ENCODE measurements at places on chromosomes 5 and 9.

- DNase-seq: no peak
These were observed 1.4 kb upstream of the FSTL4 start for GRCh38 chr5:133613743-133614142.

- no peak for DNase-seq
These were observed 58.6 kb downstream of the PRKACG start for GRCh38 chr9:68955330-68955729.

DNA sequence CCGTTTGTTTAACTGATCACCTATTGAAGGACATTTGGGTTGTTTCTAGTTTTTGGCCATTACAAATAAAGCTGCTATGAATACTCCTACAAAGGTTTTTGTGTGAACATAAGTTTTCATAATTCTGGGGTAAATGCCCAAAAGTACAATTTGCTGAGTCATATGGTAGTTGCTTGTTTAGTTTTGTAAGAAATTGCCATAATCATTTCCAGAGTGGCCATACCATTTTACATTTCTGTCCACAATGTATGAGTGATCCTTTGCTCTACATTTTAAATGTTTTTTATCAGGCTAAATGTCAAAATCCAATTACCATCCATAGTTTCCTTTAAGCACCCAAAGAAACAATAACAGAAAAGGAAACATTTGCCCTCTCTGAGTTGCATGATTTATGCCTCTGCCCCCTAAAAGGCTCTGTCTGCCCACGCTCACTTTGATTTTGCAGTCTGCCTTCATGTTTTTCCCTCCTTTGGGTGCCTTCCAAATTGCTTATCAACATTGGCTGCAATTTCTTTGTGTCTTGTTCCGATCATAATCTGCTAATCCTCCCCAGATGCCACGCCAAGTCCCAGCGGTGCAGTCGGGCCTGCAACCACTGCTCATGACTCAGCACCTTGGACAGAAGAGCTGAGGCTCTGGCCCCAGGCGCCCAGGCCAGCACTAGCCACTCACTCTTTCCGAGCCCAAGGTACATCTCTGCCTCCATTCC, 339.2 kb downstream of the PIK3R1 start:
- DNase-seq: no peak

GRCh38 chr5:32130865-32131264, 43.3 kb downstream of the GOLPH3 start:
- no peak for DNase-seq

GRCh38 chr5:138032572-138033385, at the start of gene FAM13B:
TSS of gene FAM13B (minus strand) at chr5:138033079. CDS start at chr5:138019111, 13,968 bp downstream.
- DNase-seq: peak; percentile 65

DNA sequence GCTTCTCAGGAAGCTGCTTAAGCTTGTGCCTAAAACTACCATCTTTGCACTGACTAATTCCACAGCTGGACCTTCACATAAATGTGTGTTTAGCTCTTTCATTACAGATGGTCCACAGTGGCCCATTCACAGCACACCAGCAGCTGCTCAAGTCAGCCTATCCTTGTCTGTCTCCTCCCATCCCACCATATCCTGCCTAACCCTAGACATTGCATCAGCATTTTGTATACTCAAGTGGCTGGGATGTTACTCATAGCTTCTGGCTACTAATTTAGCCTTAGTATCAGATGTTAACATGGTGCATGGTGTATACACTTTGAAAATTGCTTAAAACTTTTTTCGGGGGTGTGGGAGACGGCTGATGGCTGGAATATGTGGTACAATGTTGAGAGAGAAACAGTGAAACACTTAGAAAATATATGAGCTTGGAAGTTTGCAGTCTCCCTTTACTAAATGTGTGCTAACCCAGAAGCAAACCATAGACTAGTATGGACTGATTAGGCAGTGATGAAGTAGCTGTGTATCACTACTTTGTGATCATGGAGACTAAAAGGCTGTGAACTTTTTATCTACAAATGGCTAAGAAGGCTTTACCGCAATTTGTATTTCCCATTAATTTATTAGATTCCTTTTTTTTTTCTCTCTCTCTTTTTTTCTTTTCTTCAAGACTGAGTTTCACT, 83.1 kb downstream of the JMY start:
- no peak for DNase-seq

DNA sequence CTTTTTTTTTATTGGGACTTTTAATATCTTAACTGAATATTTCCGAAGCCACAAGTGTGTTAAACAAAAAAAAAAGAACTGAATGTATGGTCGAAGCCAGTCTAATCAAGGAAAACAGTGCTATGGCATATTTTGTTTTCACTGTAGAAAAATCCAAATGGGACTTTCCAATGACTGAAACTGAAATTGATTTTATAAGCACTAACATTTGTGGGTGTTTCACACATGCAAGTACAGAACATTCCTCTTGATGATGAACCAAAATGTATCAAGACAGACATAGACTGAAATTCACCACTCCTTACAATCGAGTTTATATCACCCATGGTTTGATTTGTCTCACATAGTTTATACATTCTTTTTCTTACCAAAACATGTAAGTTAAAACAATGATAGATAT, 1026.8 kb downstream of the CDH18 start:
- no peak for DNase-seq

DNA sequence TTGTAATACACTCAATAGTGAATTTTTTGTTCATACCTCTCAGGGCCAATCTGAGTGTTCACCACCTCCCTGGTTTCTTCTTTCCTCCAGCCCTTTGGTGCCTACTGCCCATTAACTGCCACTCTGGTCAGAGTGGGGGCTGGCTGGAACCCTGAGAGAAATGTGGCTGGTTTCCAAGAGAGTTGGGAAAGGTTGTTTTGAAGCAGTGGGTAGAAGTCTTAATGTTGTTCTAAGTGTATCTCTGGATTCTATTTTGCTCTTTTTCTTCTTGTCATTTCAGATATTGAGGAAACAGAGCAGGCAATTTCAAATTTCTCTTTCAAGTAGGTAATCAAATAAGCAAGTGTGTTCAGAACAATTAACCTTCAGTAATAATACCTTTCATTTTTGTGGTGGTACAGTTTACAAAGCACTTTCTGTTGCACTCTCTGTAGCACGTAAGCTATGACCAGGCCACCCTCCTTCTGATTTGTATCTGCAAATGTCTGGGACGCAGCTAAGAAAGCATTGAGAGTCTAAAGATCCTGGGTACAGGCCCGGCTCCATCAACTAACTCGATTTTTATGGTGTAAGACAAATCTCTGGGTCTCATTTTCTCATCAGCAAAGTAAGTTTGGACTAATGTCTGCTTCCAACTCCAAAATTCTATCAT, 8.4 kb downstream of the SLC1A3 start:
- no peak for DNase-seq

GRCh38 chr5:73451224-73452130, 2.9 kb upstream of the FOXD1 start:
- no peak for DNase-seq

DNA sequence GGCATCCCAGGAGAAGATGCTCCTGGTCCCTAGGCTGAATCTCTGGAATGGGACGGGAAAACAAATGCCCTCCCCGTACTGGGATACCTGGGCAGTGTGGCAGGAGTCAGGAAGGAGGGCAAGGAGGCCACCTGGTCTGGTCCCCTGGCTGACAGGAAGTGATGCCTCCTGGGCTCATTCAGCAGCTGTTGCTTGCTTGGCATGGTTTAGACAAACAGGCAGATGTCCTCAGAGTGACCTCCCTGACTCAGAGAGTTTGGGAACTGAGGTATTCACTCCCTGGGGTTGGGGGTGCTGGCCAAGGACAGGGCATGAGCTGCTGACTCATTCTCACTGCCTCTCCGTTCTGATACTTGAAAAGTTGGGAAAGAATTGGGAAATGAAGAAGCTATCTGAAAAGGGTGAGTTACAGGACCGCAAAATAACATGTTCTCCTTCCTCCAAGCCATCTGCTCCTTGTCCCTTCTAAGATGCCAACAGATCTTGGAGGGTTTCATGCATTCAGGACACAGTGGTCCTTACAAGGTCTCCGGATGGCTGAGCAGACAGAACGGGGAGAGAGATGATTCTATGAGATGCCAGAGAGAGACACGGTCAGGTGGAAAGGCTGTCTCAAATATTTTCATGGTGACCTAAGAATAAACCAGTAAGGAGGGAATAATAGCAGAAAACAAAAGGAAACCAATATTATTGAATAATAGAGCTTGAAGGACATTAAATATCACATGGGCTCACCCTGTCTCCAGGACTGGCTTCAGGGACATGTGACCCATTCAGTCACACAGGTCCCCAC, 534.5 kb downstream of the BNC2 start:
- no peak for DNase-seq

GRCh38 chr5:62488531-62488930, 76.0 kb downstream of the IPO11 start:
- DNase-seq: no peak

GRCh38 chr9:93071464-93071863, 13.0 kb downstream of the SUSD3 start:
- no peak for DNase-seq

GRCh38 chr5:40356248-40356647, 323.5 kb upstream of the PTGER4 start:
- no peak for DNase-seq

DNA sequence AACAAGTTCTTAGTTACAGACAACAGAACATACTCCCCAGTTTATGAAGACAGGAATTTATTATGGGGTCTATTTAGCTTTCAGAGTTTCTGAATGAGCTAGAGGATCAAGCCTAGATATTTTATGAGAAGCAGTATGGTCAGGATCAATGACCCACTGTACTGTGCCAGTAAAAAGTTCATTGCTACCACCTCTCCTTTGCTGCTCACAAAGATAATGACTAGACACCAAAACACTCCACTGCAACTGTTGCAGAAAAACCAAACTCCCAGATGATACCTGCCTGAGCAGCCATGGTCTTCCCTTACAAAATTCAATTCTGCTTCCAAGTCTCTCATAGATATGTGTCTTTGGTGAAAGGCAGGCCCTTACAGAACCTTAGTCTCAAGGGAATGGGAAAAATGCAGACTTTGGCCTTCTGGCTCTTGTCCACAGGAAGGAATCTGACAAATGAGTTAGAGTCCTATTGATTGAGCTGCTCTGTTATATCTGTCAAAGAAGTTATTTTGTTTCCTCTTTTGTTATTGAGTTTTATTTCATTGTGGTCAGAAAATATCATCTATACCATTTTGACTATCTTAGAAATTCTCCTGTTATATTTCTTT, 74.7 kb upstream of the RASGRF2 start:
- DNase-seq: no peak

- no peak for DNase-seq
These were observed 657 bp downstream of the MTRR start for GRCh38 chr5:7869474-7870136.

- DNase-seq: no peak
These were observed 152.3 kb downstream of the KDM4C start for GRCh38 chr9:6910032-6910431.

- no peak for DNase-seq
These were observed 240.2 kb downstream of the ARHGAP26 start for GRCh38 chr5:143010351-143010750.

- no peak for DNase-seq
These were observed 6.6 kb downstream of the C1QTNF2 start for GRCh38 chr5:160363660-160364395.

DNA sequence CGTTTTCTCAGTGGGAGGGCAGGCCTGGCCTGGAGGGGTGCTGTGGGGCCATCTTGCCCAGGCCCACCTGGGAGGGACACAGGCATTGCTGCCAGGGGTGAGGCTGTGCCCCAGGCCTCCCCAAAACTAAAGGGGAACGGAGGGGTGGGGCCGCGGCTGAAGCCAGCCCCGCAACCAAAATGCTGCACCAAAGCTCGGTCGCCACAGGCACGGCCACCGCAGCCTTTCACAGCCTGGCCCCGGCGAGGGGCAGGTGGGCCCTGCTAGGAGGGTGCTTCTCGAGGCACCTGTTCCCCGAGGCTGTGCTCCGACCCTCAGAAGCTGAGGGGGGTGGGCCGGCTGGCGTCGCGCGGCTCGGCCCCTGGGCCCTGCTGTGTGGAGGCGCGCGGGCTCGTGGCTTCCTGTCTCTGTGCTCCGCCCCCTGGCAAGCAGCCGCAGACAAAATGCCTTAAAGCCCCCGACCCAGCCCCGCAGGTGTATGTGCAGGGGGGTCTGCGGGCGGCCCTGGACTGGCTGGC, 57.6 kb downstream of the JAK2 start:
- DNase-seq: no peak

DNA sequence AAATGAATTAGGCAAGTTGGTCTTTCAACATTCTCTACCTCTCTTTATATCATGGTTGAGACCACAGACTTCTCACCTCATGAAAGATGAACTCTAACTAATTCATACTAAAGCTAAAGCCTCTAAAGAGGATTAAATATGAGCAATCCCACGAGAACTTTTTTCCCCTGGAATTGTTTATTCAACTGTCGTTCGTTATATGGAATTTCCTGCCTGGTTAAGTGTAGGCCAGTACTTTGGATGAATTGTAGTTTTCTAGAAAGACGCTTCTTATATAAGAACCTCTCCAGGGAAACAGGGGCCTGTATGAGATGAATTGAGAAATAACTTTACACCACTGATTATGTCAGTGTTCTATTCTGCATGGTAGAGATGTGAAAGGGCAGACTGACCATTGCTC, 42.9 kb downstream of the PDCD1LG2 start:
- DNase-seq: no peak

- DNase-seq: no peak
These were observed 63.0 kb downstream of the TTC39B start for GRCh38 chr9:15244001-15244441.

GRCh38 chr9:90033028-90033650, 428.3 kb downstream of the GADD45G start:
- DNase-seq: no peak

DNA sequence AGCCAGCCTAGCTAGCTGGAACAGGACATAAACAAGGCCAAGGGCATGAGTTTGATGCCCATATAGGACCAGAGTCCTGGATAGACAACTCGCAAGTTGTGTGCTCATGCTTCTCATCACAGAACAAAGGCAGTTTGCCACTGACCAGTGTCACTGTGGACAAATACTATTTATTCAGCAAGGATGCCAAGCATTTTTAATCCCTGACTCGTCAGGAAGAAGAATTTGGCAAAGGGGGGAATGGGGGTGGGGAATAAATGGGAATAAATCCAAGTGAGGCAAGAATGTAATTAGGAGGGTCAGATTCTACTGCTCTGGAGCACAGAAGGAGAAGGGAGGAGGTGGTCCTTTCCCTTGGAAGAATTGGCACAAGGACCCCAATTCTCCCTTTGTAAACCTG, 46.8 kb upstream of the ANKRD55 start:
- no peak for DNase-seq

- no peak for DNase-seq
These were observed 37.9 kb downstream of the CCNJL start for GRCh38 chr5:160274483-160274931.

GRCh38 chr9:19184144-19184917, 46.2 kb upstream of the DENND4C start:
- peak; percentile 16 for DNase-seq

GRCh38 chr5:36878392-36879082, 2.0 kb downstream of the NIPBL start:
- DNase-seq: no peak

DNA sequence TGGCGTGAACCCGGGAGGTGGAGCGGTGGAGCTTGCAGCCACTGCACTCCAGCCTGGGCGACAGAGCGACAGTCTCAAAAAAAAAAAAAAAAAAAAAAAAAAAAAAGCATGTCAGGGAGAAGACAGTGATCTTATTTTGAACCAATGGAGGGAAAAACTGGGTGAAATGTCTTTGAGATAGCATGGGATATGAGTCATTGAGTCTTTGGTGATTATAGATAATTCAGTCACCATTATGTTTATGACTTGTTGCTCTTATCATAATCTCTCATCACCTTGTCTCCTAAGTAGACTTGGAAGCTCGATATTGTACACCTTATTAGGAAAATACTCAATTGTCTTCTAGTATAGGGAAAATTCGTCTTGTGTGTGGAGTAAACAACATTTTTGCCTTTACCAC, 55.1 kb upstream of the KDM4C start:
- DNase-seq: no peak

Measured in stimulated activated CD8-positive, alpha-beta memory T cell treated with anti-CD3 and anti-CD28 coated beads, Interleukin-15, amount 100 ng/mL, for 24 hours (primary cell).